ENCODE measurements at places on chromosomes 13 and 19.
A peak's percentile ranks its signal among the peaks of the same experiment; 100 is the strongest.

DNA sequence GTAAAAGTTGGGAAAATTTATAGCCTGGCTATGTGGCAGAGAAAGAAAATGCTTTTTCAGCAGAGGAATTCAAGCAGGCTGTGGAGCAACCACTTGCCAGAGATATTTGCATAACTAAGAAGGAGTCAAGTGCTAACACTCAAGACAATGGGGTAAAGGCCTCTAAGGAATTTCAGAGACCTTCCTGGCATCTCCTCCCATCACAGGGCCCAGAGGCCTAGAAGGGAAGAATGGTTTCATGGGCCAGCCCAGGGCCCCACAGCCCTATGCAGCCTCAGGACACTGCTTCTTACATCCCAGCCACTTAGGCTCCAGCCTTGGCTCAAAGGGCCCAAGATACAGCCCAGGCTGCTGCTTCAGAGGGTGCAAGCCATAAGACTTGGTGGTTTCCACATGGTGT is 14.3 kb downstream of the SLC15A1 start:
- DNase-seq = no peak

DNA sequence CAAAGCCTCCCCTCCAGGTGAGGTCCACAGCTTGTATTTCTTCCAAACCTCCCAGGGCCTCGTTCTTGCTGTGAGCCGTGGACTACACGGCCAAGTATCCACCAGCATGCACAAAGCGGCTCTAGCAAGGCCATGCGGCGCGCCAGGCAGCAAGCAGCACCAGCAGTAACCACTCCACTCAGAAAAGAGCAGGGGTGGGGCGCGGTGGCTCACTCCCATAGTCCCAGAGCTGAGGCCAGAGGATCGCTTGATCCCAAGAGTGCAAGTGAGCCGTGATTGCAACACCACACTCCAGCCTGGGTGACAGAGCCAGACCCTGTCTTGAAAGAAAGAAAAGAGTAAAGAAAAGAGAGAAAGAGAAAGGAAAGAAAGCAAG is 4.7 kb downstream of the CCDC8 start:
- DNase-seq = no peak

- no peak for DNase-seq
These were observed 531.7 kb downstream of the SLITRK1 start for GRCh38 chr13:83350569-83350968.

- peak; percentile 49 for DNase-seq
These were observed 9.9 kb downstream of the LMTK3 start for GRCh38 chr19:48501494-48502349.

- DNase-seq = no peak
These were observed 112.0 kb downstream of the TBC1D4 start for GRCh38 chr13:75369981-75370380.

DNA sequence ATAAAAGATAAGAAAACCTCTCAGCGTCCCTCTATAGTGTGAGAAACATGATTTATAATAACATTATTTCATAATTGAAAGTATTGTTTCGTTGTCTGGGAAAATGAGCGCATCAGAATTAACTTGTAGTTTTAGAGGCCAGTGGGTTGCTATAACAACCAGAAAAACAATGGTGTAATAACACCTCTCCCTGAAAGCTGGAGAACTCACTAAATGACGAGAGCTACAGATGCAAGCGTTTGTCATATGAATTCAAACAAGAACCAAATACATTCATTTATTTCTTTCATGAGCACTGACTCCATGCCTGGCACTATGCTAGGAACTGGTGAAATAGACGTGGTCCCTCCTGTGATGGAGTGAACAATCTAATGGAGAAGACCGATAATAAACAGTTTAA is 16.3 kb downstream of the KBTBD7 start:
- DNase-seq = no peak

- DNase-seq = peak; percentile 77
These were observed at the start of gene ZNF491 for GRCh38 chr19:11798391-11799330. ZNF491 (plus strand) TSS chr19:11798523; CDS start chr19:11805954, 7,431 bp downstream.

DNA sequence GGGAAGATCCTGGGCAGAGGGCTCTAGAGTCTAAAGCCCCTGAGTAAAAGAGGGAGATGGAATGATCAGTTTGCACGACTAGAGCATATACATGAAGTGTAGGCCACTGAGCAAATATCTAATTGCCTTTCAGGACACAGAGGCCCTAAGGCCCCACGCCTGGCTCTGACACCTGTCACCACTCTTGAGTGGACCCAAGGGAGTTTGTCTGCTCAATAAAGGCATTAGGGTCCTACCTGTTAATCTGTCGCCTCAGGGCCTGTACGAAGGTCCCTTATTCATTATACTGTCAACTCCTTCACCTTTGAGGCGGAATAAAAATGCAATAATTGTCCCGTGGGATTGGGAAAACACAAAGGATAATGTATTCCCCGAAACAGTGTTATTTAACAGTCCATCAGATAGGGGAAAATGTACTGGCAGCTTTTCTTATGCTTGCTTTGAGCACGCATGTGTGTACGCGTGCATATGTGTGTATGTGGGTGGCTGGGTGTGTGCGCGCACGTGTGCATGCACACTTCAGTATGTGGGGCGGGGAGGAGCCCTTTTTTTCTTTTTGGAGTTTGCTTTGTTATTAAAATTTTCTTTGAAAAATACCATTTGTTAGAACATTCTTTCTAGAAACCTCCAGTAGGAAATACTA is 161.8 kb upstream of the SERP2 start:
- no peak for DNase-seq

DNA sequence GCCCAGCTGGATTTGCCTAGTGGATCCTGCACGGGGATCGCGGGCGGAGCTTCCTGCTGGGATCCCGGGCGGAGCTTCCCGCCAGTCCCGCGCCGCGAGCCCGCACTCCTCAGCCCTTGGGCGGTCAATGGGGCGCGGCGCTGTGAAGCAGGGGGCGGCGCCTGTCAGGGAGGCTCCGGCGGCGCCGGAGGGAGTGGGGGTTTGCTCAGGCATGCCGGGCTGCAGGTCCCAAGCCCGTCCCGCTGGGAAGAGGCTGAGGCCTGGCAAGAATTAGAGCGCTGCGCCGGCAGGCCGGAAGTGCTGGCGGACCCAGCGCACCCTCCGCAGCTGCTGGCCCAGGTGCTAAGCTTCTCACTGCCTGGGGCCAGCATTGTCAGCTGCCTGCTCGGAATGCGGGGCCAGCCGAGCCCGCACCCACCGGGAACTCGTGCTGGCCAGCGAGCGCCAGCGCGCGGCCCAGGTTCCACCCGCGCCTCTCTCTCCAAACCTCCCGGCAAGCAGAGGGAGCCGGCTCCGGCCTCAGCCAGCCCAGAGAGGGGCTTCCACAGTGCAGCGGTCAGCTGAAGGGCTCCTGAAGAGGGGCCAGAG is 119.6 kb downstream of the PRR20E start:
- no peak for DNase-seq

DNA sequence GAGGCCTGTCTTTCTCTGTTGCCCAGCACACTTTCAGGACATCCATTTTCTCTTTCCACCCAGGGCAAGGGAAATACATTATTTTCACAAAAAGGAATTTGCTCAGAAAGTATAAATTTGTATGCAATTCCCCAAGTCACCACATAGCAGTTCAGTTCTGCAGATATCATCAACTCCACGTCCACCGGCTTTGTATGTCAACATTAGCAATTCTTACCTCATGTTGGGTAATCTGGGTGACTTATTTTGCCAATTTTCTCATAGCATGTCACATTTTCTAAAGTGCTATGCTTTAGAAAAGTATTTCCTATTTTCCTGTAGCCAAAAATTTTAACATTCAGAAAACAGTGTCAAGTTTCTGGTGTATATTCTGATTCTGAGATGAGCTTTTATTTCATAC is 501.8 kb downstream of the EFNB2 start:
- DNase-seq = no peak

DNA sequence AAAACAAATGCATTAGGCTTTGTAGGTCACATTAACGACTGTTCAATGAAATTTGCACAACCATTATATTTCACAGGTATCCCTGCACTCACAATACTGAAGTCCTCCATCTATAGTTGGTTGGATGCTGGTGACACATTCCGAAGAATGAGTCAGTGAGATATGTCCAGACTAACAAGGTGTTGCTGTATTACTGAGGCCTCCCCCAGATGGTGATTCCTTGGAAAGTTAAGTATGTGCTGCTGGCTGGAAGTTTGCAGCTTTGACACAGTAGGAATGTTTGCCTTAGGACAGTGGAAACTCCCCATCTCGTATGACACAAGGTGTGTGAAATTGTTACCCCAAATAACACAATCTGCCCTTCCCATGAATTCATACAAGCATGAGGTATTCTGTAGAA is 46.6 kb downstream of the FGF14 start:
- no peak for DNase-seq

DNA sequence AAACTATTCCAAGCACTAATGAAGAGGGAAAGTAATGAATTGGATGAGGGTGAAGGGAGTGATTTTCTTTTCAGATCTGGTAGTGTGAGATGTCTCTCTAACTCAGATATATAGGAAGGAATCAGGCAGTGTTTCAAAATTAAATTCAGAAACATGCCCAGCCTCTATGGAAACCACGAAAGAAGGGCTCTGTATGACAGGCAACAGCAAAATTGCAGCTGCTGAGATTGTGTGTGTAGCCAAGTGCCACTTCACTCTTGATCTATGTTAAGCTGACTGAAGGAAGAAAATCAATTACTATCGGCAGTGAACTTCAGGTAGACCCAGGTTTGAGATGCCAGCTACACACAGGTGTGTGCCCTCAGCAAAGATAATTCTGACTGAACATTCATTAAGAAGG is 387.4 kb downstream of the PCDH9 start:
- DNase-seq = peak; percentile 24

DNA sequence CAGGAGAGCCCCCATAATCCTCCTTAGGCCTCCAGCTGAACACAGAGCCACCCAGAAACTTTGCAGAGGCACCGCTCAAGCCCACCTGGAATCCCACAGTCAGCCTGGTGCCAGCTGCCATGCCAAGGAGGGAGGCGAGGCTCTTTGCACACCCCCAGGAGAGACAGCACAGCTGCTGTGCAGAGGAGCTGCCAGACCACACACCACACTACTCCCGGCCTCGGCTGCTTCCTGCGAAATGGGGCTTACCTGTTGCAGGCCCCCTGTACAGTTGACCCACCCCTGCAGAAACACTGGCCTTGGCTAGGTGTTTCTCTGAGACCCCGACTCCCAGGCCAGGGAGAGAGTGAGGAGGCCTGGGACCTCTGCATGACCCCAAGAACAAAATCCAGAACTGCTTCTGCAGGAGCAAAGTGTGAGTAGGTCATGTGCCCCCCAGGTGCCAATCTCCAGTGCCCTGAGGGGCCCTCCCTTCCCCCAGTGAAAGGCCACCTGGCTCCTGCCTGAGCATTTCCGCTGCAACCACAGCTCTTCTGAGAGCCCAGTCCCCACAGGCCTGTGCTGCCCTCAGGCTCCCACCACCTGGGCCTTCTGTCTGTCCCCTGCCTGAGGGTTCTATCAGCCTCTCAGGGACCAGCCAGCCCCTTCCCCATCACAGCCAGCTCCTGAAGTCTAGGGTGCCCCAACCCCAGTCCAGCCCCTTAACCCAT is 580.4 kb downstream of the UQCRFS1 start:
- no peak for DNase-seq

GRCh38 chr19:58571575-58571947 is 1.6 kb downstream of the MZF1 start:
- DNase-seq = no peak

DNA sequence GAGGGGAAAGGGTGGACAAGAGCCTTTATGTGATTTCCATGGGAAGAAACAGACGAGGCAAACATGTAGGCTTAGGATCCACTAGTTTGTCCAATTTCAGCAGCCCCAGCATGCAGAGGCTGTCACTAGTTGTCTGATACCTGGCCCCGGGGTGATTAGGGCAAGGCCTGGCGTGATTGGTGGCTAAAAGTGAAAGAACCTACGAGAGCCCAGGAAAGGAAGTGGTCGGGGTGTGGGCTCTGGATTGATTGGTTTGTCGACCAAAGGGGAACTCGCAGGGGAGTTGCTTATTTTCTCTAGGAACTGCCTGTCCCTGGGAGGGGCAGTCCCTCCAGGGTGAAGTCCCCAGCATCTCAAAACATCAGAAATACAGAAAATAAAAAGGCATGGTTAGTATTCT is 64.2 kb upstream of the UQCRFS1 start:
- DNase-seq = peak; percentile 83

DNA sequence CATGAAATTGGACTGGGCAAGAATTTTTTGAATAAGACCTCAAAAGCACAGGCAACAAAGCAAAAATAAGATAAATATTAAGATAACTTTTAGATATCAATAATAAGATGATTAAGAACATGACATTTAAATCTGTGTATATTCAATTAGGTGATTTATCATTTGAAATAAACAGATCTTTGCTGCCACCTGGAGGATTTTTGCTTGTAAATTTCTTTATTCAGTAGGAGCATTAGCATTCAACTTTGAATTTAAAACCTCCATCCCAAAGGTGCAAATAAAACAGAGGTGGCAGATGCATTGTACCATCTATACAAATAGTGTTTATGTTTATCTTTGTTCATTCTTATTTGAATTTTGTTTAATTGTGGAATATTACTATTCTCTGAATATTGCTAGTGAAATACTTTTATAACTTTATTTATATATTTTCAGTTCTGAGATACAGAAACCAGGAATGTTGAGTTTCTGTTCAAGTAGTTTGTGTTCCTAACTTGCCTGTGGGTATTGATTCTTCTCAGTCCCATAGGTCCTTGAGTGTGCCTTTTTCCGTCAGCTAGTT is 20.9 kb downstream of the COG6 start:
- DNase-seq = peak; percentile 0

- DNase-seq = no peak
These were observed 23.4 kb downstream of the CNFN start for GRCh38 chr19:42366673-42367072.

DNA sequence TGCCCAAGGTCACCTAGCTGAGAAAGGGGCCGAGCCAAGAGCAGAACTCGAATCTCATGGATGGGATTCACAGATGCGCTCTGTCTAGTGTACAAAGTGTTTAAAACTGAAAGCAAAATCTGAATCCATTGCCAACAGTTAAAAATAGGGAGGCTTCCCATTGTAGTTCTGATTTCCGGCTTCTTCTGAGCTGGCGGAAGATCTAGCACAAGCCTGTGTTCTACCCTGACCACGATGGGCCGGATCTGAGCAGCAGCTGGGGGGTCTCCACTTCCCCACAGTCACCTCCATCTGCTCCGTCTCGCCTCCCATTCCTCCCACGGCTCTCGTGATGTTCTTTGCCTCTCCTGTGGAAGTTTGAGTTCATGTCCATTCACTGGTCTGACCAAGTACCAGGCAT is 2.4 kb downstream of the CACNG8 start:
- no peak for DNase-seq

- DNase-seq = no peak
These were observed 560.5 kb upstream of the MIR17HG start for GRCh38 chr13:90787007-90787406.

DNA sequence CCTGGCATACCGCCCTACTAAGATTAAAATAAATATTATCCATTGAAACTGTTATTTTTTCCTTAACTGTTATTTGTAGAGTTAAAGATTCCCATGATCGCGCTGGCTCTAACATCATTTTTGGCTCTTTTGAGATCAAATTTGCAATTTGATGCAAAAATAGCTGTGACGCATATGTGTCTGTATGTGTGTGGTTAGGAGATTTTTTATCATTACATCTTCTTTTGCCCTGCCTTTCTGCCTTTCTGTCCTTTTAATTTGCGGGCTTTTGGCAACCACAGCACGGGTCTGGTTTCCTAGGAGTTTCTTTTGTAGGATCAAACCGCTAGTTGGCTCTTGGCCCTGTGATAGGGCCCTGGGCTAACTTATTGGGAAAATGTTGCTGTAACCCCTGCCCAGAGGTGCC is 37.3 kb upstream of the ALOX5AP start:
- no peak for DNase-seq
